Uterus (tissue), 4 donors: ENCODE measurements at places on chromosomes 2 and 18. TPM values are rescaled to one million over a fixed set of nuclear protein-coding genes. Genes with fewer than 3 reads are reported as not detected.

KCNG3 gene
- total RNA-seq = 0.40 TPM

METTL4 gene
- total RNA-seq = 21.5 TPM

CRYGC gene
- total RNA-seq = not detected

FAM124B gene
- total RNA-seq = 4.6 TPM

PGAP1 gene
- total RNA-seq = 76.3 TPM

TRIM43 gene
- not detected for total RNA-seq

KANSL1L gene
- 56.9 TPM for total RNA-seq

NT5DC4 gene
- total RNA-seq = not detected

KRTCAP3 gene
- total RNA-seq = not detected

GRCh38 chr2:25955036-25955435 is 27.3 kb downstream of the KIF3C start:
- DNase-seq = no peak

GRCh38 chr18:77815666-77816338 is 566.2 kb downstream of the GALR1 start:
- DNase-seq = no peak

GRCh38 chr18:12598181-12598930 is 59.6 kb downstream of the SPIRE1 start:
- DNase-seq = no peak

DNA sequence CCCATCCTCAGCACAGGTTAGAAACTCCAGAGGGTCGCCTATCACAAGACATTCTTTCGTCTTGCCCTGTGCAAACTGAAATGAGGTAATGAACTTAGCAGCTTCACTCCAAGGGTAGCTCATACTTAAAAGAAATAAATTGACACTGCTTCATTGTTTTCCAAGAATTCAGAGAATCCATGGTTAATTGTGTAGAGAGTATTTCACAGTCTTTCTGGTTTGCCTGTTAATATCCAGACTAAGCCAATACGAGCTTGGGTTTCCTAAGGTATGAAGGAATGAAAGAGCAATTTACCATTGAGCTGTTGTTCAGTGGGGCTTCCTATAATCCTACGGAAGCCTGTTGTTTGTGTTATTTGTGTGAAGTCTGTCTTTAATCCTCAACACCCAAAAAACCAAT is 58.7 kb downstream of the FAM124B start:
- DNase-seq = no peak

DNA sequence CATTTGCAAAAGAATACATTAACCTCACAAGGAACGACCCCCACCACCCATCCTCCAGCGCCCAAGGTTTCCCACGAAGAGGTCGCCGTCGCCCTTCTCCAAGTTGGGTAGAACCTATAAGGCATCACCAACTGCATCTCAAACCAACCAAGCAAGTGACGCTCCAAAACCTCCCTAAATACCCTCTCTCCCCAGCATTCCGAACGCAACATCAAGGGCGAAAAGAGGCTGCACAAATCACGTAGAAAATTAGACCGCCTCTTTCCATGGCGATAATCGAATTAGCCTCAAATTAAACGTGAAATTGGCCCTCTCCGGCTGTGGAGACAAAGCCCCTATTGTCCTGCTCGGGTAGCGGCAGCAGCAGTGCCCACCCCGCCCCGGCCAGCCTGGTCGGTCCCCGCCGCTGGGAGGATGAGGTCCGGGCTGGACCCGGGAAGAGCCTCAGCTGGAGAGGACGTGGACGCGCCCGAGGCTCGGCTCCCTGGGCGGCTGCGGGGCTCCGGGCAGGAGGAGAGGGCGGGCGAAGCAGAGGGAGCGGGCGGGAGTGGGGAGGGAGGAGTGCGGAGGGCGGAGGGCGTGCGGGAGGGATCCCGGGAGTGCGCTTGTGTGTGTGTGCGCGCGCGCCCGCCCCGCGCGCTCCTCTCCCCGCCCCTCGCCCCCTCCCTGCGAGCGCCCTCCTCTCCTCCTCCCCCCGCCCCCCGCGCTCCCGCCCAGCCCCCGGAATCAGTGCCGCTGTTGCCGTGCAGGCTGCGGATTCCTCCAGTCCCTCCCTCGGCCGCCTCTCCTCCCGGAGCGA is at the start of gene SPTBN1:
TSS of gene SPTBN1 (plus strand) at position 765 of the 799 bp plus-strand sequence. CDS start 70,092 bp downstream, outside the sequence.
- DNase-seq = peak; percentile 93

DNA sequence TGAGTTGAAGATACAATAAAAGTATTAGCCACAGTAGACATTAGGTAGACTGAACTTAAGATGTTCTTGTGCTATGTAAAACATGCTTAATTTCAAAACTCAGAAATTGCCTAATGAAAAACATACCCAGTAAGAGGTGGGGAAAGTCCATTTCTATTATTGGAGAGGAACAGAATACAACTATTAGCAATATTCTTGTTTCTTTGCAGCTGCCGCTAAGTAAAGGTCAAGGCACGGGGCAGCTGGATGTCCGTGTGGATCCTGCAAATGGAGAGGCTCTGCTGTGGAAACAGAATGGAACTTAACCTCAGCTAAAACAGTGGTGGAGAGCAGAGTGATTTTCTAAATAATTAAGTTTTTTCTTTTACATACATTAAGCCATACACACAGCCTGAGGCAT is 139.2 kb upstream of the ARHGAP28 start:
- DNase-seq = peak; percentile 31

DNA sequence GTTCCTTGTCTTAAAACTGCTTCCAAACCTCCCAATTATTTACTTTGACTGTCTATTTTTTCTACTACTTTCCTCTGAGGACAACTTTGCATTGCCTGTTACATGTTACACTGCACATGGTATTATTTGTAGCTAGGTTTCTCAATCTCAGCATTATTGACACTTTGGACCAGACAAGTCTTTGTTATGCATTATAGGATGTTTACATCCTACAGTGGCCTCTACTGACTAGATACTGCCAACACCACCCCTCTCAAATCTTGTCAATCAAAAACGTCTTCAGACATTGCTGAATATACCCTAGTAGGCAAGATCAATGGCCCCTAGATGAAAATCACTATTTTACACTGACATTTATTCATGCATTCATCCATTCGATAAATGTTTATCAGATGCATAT is 129.6 kb upstream of the DNAJC10 start:
- no peak for DNase-seq

GRCh38 chr18:11963991-11964484 is 17.3 kb upstream of the IMPA2 start:
- DNase-seq = peak; percentile 33

DNA sequence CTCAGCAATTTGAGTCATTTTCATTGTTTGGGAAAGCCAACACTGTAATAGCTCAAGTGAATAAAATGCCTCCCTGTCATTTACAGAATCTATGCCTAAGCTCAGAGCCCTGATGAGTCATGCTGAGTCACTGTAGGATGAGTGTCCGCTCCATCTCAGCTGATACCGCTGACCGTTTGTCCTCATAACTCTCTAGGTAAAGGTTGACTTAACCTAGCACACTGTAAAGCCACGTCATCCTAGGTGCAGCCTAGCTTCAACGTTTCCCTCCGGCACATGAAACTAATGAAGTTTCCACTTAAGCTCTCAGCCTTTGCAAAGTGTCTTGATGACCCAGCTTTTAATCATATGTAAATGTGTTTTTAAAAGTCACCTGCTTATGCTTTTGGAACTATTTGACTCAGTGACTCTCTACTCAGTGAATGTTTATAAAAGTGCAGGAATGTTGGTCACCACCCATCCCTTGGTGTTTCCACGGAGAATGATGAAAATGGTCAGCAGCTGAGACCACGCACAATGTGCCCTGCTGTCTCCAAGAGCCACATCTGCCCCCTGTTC is 154.0 kb downstream of the PMAIP1 start:
- no peak for DNase-seq

DNA sequence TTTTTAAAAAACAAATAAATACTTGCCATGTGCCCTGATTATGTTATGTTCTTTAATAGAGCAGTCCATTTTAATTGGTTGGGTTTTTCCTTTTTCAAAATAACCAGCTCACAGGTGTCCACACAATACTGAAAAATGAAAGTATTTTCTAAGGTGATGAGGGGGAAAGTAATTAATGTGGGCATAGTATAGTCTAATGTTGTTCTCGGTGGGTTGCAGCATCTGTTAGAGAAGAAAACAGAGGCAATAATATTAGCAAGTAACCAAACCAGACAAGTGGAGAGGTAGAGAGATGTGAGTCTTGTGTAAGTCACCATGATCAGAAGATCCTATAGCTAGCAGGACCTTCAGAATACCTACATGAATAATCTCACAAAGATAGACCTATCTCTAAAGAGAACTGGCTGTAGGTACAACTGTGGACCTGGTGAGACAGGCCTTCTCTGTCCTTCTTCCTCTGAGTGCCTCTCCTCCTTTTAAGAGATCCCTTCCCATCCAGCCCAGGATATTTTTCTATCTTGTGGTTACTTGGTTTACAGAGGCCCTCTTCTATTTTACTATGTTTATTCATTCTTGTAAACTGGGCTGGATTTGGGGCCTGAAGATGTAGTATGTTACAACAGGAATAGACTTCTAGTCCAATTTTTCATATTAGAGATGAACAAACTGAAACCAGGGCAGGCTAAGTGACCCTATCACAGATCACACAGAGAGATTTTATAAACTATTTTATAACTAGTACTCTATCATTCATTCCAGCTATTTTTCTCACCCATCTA is 67.1 kb upstream of the MSTN start:
- no peak for DNase-seq

DNA sequence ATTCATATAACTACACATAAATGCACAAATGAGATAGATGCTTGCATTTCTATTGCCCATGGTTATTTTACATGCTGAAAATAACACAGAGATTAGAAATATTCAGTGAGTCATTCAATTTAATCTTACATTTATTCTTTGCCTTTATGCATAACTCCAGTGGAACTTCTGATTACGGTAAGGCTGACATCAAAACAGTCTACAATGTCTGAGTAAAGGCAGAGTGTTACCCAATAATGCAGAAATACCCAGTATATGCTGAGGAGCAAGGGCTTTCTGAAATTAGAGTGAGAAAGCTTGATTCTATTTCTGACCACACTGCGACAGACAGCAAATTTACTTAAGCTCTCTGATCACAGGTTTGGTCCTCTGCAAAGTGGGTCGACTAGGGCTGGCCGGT is 9.2 kb downstream of the NMI start:
- no peak for DNase-seq

GRCh38 chr18:34261865-34262780 is 37.4 kb upstream of the NOL4 start:
- no peak for DNase-seq
